ENCODE measurements at places on chromosomes 2 and 18. TPM values are rescaled to one million over a fixed set of nuclear protein-coding genes. Genes with fewer than 3 reads are reported as not detected.

GRCh38 chr2:39550701-39551285, 113.7 kb upstream of the MAP4K3 start:
- peak; percentile 24 for DNase-seq

GRCh38 chr2:183244300-183244844, 120.1 kb downstream of the NUP35 start:
- DNase-seq: no peak

ENOSF1 gene
- 45.5 TPM for total RNA-seq

DNA sequence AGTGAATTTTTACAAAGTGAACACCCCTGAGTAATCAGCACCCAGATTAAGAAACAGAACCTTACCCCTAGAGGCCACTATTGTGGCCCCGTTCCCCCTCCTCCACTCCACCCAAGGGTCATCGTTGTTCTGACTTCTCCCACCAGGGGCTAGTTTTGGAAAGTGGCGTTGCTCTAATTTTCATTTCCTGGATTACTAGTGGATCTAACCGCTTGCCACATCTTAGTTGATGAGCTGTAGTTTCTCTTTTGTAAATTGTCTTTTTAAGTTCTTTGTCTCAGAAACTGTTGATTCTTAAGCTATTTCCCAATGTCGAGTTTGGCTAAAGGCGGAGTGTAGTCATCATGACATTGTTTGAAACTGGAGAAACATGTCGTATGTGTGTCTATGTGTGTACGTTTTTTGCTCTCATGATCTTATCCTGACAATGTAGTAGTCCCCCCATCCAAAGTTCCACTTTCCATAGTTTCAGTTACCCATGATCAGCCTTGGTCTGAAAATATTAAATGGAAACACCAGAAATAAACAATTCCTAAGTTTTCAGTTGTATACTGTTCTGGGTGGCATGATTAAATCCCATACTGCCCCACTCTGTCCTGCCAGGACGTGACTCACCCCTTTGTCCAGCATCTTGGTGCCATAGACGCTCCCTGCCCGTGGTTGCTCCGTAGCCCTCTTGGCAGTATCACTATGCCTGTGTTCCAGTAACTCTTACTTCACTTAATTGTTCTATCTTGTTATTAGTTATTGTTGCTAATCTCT, 71.0 kb upstream of the SP3 start:
- DNase-seq: no peak

DNA sequence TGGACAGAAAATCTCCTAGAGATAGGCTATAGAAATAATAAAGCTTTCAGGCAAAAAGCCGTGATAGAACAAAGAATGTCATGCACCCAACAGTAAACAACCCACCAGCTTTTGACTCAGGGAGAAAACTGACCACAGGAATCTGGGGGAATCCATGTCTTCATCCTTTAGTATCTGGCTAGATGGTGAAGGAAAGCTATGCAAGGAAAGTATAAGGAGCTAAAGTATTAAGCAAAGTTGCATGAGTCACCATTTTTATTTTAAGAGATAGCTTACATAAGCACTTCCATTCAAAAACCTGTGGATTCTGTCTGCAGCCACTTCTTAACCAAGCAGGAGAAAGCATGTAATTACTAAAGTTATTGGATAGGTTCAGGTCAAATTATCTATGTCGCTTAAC, 363.8 kb downstream of the LRP1B start:
- DNase-seq: peak; percentile 72

ZNF407 gene
- 42.9 TPM for total RNA-seq

TFPI gene
- total RNA-seq: 66.7 TPM

DNA sequence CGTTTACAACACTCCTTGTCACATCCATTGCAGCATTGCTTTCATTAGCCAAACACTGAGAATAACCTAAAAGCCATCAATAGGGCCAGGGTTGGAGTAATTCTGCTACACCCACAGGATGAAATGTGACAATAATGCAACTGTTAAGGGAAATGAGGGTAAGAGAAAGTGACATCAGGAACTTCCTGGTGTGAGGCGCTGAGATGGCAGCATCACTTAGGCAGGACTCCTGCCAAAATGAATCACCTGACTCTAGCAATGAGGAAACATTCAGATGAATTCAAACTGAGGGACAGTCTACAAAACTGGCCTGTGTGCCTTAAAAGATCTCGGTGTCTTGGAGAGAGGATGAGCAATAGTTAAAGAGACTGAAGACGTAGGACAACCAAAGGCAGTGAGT, 115.6 kb upstream of the AGAP1 start:
- no peak for DNase-seq

- DNase-seq: no peak
Measured at GRCh38 chr2:190121971-190122370, 59.4 kb upstream of the MSTN start.

DNA sequence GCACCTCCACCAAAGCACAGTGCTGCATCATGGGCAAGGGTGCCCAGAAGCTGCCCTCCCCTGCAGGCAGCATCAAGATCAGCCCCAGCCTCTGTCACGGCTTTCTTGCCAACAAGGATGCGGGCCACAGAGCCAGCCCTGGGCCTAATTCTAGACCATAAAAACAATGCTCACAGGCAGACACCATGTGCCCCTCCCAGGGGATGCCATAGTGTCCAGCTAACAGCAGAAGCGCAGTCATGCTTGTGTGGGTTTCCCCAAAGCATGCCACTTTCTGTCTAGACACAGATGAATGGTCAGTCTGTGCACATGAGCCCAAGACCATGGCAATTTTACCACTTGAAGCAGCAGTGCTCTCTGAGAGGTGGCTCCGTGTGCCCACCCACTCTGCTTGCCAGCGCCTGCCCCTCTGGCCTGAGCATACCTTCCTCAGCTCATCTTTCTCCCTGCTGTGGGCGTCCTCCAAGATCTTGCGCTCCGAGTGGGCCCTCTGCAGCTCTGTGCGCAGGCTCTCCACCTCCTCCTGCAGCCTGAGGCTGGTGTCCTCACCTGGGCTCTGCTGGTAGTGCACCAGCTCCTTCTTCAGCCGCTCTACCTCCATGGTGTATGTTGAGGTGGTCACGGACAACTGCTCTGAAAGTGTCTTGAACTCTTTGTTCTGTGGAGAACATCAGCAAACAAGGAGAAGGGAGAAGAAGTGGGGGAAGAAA, 81.3 kb upstream of the ACAA2 start:
- DNase-seq: no peak

DNA sequence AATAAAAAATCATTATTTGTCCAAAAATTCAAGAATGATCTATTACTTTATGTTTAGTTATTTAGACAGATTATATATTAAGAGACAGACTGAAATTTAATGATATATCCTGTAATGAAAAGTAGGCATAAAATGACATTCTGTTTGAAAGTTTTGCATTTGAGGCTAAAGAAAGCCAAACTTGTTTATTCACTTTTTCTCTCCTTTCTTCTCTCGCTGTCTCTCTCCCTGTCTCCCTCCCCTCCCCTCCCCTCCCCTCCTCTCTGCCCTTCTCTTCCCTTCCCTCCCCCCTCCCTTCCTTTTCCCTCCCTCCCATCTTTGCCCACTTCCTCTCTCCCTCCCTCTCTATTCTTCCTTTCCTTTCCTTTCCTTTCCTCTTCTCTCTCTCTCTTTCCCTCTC, 270.6 kb downstream of the MYT1L start:
- no peak for DNase-seq

DAW1 gene
- not detected for total RNA-seq

GRCh38 chr2:29747786-29748470, 173.5 kb downstream of the ALK start:
- DNase-seq: no peak

- no peak for DNase-seq
Measured at GRCh38 chr18:59748628-59749360, 51.6 kb upstream of the CCBE1 start.

DNA sequence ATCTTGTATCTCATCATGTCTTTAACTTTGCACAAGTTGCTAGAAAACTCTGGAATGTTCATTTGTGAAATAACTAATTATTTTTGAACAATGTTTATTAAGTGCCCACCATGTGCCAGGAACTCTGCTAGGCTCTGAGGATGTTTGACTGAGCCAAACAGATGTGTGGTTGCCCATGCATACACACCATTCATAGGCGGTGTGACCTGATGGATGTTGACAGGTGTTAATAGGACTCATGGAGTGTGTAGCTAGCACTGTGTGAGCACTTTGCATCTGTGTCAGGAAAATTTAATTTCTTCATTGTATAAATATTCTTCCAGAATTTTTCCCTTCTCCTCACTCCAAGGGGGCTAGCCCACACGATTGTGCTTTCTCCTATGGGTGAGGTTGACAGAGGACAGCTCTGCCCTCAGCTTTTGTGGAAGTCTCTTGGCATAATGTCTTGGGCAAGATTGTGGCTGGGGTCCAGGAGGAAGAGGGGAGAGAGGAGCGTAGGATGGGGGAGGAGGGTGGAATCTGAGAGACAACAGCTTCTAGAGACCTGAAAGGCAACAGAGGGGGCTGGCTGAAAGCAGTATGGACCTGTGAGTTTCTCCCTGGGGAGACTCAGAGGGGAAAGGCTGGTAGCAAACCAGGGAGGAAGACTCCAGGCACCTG, 214.6 kb upstream of the CXCR4 start:
- no peak for DNase-seq

DNA sequence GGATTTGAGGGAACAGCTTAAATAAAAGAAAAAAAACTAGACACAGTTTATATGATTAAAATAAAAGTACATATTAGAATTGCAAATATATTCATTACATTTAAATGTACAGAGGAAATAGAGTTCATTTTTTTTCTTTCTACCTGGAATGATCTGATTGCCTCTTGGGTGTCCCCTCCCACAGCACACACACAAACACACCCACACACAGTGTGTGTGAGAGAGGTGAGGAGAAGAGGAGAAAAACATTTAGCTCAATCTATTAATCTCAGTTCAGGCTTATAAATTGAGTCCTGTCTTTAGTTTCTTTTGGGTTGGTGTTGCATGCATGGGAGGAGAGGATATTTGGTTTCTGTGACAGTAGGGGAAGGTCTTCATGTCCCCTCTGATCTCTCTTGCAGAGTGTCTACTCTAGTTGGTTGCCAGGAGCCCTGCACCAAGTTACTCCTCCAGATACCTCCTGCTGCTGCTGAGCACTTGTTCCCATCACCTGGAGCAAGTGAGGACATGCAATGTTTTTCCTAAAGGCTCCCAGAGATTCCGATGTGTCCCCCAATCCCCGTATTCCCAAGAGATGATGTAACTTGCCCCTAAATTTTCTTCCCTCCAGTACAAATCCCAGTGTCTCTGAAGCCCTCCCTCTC, 50.8 kb upstream of the REG3A start:
- DNase-seq: no peak

Measured in umbilical cord (tissue), 2 donors.